ENCODE measurements at places on chromosomes 12 and 14.

- DNase-seq, result no peak
Observed at GRCh38 chr12:30840715-30841114, 85.8 kb upstream of the TSPAN11 start.

DNA sequence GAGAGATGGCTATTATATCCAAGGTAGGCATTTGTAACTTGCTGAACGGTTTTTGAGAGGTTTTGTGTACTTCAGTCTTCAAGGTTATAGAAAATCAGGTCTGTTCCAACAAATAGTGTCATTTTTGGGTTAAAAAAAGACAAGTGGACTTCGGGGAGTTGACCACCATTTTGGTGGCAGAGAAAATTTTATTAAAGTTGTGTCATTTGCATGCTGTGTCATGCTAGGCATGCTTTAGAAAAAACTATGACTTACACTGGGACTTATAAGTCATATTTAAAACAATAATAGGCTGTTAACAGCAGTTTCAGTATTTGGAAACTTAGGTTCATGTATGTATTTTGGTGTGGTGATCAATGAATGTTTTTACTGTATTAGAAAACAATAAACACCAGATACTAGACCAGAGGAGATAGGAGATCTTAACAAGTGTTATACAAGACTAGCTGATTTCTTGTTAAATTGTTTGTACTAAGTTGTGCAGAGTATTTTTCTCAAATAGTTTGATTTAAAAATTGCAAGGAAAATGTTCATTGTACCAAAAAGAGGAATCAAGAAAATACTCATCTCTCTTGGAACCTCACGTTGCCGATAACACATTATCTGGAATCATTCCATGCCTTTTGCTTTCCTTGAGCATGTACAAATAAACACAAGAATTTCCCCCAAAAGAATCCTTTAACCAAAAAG, 1.4 kb downstream of the RAN start:
- no peak for DNase-seq

GRCh38 chr12:121205491-121205890, 4.4 kb upstream of the P2RX4 start:
- no peak for DNase-seq

- no peak for DNase-seq
Observed at GRCh38 chr12:92133171-92133570, 12.5 kb downstream of the BTG1 start.

DNA sequence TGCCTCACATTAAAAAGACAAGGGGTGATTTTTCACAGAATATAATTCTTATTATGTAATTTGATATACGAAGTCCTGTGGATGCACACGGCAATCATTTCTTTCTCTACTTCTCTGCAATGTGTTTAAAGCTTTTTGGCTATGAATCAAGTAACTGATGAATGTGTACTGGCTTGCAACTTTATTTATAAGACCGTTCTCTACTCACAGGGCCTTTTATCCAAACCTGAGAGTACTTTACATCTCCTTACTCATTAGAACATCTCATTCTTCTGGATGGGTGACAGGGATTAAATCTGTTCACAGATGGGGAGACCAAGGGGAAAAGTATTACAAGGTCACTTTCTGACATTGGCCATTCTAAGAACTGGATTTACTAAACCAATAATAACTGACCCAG, 215.8 kb upstream of the DIO2 start:
- no peak for DNase-seq

DNA sequence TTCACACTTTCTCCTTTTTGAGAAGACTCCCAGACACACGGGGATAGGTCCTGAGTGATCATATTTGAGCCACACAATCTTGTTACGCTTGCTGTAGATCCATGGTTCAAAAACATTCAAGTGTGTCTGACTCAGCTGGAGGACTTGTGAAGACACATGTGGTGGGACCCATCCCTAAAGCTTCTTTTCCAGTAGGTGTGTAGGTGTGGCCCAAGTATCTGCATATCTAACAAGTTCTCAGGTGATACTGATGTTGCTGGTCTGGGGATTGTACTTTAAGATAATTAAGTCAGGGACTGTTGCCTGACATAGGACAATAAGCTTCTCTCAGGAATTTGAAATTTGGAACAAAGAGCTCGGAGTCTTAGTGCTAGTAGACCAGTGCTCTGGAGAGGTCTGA, 4.1 kb upstream of the DAAM1 start:
- DNase-seq, result no peak

DNA sequence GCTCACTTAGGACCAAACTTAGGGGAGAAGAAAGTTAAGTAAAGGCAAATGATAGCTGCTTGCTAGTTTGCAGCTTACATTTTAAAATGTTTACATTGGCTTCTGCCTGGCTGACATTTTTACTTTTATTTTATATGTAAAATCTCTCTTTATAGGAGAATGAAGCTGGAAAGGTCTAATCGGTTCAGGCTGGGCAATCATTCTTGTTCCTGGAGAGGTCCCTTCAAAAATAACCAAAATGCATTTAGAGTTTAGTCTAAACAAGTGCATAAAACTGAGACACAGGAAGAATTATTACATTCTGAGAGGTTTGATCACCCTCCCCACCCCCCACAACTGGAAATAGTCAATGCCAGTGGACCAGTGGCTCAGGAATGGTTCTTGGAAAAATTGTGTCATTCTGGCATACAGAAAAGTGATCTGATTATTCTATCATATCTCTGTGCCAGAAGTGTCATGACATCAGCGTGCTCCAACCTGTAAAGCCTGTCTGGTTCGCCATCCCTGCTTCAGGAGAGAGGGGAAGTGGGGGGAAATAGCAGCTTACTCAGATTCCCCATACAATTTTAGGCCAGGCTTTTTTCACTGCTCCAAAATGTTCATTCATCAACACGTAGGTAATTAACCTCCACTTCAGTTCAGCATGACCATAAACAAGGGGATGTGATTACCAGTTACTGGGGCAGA, 4.2 kb downstream of the PRICKLE1 start:
- no peak for DNase-seq

DNA sequence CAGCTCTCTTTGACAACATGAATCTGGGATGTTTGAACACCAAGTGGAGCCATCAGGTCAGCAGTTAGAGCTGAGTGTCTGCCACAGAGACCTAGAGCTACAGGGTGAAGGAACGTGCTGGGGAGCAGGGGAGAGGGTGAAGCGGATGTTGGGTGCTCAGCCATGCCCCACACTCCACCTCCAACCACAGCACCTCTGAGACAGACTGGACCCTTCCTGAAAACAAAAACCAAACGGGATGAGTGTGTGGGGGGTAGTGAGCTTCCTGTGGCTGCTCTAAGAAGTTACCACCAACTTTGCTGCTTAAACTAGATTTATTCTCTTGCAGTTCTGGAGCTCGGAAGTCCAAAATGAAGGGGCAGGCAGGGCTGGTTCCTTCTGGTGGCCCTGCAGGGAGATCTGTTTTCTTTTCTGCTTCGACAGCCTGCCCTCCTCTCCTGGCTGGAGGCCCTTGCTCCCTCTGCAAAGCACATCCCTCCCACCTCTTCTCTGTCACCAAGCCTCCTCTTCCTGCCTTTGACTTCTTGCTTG, 5.6 kb upstream of the GOLGA3 start:
- no peak for DNase-seq

GRCh38 chr14:72903716-72904115, 9.8 kb upstream of the DPF3 start:
- DNase-seq, result no peak

DNA sequence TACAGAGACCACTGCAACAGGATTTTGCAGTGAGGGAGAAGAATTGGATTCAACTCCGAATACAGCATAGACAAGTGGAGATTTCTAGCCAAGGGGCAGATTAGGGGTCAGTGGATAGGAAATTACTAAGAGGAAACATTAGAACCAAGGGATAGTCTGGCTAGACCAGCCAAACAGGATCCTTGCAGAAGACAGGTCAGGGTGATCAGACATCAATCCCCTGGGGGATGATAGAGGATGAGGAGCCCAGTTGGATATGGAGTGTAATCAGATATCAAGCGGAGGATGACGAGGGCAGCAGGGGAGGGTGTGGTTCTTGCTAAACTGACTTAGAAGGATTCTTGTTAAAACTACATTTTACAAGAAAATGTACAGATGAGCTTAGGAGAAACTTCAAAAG, 424.4 kb downstream of the DAD1 start:
- DNase-seq, result no peak

GRCh38 chr14:67228325-67228984, 12.8 kb upstream of the PALS1 start:
- no peak for DNase-seq

DNA sequence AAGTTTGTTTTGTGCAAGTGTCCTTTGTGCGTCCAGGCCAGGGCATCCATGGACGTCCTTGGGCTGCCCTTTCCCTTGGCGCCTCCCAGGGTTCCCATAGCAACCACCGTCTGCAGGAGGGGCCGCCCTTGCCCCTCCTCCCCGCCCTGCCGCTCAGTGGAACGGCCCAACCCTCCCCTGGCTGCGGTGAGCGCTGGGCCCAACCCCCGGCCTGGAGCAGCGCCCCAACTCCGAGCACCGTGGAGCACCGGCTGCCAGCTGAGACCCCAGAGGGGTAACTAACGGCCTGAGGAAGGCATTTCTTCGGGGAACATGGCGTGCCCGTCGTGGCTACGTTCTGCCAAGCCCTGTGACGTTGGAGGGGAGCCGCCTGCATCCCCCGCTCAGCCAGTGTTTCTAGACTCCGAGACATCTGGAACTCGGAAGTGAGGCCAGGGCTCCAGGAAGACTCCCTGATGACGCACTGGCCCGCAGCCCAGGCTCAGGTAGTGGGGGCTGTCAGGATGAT, 5.3 kb upstream of the ACACB start:
- DNase-seq, result peak; percentile 62

DNA sequence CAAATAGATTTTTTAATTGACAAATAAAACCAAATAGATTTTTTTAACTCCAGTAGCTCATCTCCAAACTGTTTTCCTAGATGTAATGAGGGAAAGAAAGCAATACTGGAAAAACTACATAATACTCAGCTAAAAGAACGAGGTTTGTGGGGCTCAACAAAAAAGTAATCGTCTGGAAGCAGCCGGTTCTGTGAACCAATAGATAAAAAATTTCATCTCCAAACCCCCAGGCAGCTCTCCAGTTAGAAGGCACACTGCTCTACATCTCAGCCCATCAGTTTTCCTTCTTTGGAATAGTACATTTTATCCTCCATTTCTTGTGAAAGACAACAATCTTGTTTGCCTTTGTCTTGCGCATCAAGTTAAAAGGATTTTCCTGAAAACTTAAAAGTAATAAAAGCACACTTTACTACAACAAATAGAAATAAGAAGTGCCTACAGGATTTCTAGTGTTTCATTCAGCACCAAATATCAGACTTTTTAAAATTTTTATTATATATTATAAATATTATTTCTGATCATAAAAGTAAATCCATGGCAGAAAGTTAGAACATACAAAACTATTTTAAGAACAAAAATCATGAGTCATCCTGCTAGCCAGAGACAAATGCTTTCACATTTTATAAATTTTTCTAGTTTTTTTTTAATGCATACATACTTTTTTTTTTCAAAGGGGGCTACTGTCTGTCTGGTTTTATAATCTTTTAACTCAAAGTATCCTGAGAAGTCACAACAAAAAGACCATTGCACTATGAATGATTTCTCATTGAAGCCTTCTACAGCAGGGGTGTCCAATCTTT, 67.7 kb downstream of the EPS8 start:
- DNase-seq, result no peak

DNA sequence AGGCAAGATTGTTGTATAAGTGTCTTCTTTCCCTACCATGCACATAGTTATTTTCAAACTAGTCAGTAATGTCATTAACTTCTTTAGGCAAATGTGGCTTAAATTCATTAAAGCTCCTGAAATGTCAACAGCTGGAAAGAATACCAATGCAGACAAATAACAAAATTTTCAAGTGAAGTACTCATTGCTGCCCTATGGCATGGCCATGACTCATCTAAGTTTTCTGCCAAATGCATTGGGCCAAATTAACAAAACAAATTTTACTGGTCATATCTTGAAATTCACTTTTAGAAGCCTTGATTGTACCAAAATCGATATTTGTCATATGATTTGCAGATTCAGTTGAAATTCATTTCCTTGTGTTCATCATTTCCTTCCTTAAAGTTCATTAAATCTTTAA, 915.9 kb downstream of the SLC6A15 start:
- no peak for DNase-seq

DNA sequence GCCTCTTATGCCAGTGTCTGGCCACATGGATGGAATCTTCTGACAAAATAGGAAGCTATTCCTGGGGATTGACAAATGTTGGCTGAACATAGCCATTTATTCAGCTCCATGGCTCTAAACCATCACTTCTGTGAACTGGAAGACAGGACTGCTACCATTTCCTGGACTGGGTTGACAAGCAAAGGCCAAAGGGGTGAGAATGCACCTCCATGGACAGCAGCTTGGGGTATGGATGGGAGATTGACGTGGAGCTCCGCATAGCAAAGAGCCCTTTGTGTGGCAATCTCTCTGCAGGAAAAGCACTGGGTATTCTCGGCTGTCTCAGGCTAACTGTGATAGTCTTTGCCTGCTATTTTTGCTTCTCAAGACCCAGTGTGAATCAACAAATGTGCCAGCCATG, 223.0 kb upstream of the EGLN3 start:
- no peak for DNase-seq

GRCh38 chr12:9869307-9870161, at the start of gene CLEC2B:
CLEC2B (minus strand) TSS chr12:9869354.
- DNase-seq, result peak; percentile 58

DNA sequence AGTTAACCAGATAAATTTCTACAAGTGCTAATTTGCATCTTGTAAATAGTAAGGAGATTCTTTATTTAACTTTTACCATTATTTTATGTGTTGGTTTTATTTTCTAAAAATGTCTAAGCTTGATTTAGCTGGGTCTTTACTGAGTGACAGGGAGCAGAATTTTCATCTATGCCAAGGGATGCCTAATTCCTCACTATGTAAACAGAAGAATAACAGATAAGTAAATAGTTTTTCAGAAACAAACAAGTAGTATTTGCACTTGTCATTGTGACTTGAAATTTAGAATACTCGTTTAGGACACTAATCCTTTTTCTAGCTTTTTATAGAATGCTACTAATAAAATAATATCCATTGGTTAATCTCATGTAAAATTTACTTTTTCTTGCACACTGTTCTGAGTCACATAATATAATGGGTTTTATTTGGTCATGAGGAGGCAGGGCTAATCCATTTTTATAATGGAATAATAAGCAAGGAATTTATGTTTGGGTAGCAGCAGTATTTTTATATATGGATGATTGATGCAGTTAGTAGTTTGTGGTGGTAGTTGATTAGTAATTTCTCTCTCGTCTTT, 746.5 kb downstream of the SLC6A15 start:
- no peak for DNase-seq

DNA sequence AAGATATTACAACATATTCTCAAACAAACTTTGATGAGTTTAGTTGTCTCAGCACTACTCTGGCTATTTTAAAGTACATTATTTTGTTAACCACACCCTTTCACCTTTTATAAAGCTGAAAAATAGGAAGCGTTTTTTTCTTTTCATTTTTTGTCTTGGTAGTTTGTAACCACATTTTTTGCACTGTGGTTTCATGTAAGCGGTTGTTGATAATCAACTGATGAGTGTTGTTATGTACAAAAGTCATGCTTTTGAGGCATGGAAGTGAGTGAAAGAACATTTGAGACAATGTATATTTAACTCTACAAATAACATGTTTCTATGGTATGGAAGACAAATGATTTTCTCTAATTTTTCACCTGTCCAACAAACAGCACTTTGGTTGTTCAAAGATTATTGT, 52.1 kb upstream of the ATP2B1 start:
- no peak for DNase-seq

Measured in HFF-Myc (cell line).